ENCODE measurements at places on chromosomes 1 and 21.

GRCh38 chr1:233509526-233509925 lies 104.4 kb upstream of the KCNK1 start:
- no peak for DNase-seq

- DNase-seq: no peak
Measured at GRCh38 chr21:39670701-39671100, 58.0 kb downstream of the B3GALT5 start.

DNA sequence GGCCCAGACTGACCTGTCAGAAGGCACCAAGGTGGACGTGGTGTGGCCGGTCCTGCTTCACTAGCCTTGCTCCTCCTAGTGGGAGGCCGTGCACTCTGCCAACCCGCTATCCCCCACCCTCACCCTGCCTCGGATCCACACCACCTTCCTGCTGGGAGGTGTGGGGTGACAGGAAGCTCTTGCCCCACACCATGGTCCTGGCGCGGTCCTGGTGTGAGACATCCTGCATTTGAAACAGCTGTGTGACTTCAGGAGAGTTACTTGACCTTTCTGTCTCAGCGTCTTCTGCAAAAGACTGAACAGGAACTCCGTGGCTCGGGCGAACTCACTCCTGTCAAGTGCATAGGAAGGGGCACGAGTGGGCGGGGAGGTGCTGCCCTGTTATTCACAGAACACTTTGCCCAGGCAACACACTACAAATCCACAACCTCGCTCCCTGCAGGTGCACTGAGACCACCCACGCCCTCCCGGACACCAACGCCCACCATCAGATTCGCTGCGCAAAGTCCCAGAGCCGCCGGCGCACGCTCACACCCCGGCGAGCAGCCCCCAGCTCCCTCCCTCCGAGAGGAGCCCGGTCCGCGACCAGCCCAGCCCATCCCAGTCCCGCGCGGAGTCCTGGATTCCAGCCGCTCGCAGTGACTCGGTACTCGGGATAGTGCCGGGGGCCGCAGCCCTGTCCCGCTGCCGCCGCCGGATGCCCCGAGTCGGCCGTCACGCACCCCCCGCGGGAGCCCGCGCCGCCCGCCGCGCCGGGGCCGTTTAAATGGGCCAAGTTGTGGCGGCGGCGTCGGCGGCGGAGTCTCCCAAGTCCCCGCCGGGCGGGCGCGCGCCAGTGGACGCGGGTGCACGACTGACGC lies at the start of gene SAMD11:
TSS of gene SAMD11 (plus strand) at position 793 of the 860 bp plus-strand sequence. CDS start 509 bp downstream, outside the sequence.
- DNase-seq: peak; percentile 37

- no peak for DNase-seq
Measured at GRCh38 chr21:29430576-29430975, 131.9 kb downstream of the BACH1 start.

- no peak for DNase-seq
Measured at GRCh38 chr1:184743062-184743756, 11.4 kb downstream of the EDEM3 start.

DNA sequence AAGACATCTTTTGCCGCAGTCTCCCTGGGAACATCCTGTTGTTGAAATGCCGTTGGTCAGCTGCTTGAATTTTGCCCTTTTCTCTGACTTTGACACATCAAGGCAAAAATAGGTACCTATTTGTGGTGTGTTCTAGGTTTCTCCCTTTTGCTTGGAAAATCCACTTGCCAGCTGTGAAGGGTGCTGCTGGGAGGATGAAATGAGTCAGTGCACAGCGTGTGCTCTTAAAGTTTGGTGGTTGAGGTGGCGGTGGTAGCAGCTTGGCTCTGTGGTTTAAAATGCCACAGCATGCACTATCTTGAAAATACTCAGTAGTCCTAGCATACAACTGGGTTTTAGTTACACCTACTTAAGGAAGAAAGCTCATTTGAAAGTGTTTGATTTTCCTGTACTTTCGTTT lies 183.8 kb downstream of the DHRS3 start:
- DNase-seq: peak; percentile 32

GRCh38 chr1:2150801-2151200 lies 43.8 kb downstream of the FAAP20 start:
- no peak for DNase-seq

DNA sequence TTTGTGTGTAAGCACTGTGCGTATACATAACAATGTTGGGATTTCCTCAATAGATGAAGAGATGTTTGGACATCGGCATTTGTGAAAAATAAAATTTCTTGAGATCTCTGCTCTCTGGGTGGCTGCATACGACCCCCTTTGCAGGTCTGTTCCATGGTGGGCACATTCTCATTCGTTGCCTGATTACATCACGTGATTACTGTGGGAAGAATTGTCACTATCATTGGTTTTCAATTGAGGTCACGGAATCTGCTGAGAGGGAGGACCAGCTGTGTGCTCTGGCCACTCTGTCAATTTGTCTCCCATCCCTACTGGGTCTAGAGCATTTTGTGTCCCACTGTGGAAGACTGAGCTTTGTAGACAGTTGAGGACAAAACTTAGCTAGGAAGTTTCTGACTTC lies 81.8 kb downstream of the DISC1 start:
- no peak for DNase-seq

DNA sequence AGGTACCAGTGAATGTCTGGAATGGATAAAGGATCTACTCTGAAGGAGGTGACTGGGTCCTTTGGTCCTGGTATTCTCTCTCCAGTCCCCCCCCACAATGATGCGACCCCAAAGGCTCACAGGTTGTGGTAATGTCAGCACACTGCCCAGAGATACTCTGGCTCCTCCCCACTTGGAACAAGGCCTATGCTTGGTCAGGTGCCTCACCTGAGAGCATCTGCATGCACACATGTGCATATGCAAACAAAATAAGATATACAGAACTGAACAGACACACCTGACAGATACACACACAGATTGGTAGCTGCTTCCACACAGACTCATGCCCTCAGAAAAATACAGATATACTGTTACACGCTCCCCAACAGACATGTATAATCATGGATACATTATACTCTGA lies 33.5 kb downstream of the DMAP1 start:
- DNase-seq: no peak

DNA sequence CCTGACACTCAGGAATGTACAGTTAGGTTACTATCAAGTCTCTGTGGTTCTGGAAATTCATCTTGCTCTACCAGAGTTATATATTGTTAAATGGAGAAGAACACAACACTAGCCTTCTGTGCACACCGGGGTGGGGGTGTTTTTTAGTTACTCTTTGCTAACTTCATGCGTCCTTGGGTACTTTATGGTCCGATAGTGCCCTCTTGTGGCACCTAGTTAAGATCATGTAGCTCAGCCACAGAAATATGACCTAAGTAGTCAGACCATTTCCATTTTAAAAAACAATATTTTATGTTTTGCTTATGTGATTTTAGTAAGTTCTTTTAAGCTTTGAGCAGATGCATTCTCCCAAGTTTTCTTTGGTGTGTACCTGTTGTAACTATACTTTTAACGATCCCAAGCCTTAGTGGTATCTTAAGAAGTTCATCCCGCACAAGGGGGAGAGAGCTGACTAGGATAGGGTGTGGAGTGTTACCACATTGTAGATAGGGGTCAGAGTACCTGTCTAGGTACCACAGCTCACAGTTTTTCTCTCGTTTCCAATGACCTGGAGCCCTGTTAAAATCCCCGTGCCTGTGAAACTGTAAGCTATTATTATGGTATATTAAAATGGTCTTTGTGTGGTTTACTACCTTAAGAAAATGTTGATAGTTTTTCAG lies 20.6 kb upstream of the SH3D21 start:
- DNase-seq: peak; percentile 15

GRCh38 chr1:167453123-167453522 lies 65.2 kb downstream of the CD247 start:
- DNase-seq: no peak

DNA sequence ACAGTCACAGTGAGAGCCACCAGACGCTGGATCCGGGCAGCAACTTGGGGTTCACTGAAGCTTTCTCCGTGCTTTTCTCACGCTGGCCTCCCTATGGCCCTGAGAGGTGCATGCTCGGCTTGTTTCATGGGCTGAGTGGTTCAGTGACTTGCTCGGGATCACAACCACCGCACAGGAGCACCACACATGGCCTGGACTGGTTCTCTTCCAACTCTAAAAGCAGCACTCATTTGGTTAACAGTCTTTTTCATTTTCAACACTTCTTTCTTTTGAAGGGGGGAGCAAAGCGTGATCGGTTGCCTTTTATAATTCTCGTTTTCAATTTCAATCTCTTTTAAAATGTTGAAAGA lies 26.2 kb downstream of the UBIAD1 start:
- no peak for DNase-seq

GRCh38 chr1:39104158-39105060 lies 78.3 kb downstream of the NDUFS5 start:
- DNase-seq: no peak

- no peak for DNase-seq
Measured at GRCh38 chr1:152107031-152107983, 7.9 kb downstream of the TCHH start.

GRCh38 chr1:154911691-154912550 lies 24.6 kb downstream of the PMVK start:
- no peak for DNase-seq

GRCh38 chr21:44377922-44378645 lies 24.7 kb downstream of the TRPM2 start:
- no peak for DNase-seq

DNA sequence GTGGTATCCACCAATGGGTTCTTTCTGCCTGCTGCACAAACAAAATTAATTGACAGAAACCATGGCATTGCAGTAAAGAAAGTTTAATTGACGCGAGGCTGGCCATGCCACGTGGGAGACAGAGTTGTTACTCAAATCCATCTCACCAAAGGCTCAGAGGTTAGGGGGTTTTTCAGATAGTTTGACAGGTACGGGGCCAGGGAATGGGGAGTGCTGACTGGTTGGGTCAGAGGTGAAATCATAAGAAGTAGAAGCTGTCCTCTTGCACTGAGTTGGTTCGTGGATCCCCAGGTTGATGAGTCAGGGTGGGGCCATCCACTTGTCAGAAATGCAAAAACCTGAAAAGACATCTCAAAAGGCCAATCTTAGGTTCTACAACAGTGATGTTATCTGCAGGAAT lies 941 bp upstream of the TBCE start:
- DNase-seq: no peak

GRCh38 chr1:229579059-229579673 lies 20.7 kb upstream of the ABCB10 start:
- DNase-seq: no peak

GRCh38 chr1:162236618-162237017 lies 140.0 kb downstream of the SPATA46 start:
- DNase-seq: no peak

DNA sequence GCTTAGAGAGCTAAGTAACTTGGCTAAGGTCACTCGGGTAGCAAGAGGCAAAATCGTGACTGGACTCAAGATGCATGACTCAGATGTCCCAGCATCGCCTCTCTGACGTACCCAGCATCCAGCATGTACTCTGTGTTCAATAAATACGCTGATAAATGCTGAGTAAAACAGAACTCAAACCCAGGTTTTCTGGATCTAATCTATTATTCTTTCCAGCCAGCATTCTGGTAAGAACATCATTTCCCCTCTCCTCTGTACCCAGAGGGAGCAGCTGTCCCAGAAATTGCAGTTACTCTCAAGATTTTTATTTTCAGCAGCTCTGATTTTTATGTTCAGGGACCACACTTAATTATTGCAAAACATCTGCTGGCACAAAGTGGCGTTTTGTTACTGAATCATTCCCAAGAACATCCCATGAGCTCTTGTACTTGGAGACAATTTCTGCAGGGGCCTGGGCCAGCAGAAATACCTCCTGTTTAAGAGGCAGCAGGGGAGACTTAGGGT lies 249.0 kb downstream of the PRDM2 start:
- DNase-seq: no peak

DNA sequence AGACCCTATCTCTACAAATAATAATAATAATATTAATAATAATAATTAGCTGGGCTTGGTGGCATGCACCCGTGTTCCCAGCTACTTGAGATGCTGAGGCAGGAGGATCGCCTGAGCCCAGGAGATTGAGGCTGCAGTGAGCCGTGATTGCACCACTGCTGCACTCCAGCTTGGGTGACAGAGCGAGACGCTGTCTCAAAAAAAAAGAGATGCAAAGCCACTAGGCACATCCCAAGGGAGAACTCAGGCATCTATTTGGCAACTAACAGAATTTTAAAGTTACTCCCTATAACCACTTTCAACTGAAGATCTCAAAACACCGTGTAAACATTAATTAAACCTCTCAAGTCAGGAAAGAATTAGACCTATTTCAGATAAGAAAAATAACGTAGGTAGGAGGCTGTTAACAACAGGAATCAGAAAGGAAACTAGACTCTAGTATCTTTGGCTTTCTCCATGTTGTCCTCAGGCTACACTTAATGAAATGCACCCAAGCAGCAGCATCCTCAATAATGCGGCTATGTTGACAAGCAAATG lies 3.7 kb downstream of the RNF19B start:
- no peak for DNase-seq

GRCh38 chr21:36511484-36512220 lies 31.7 kb upstream of the CLDN14 start:
- DNase-seq: no peak

GRCh38 chr1:2554621-2555387 lies 1.4 kb upstream of the TNFRSF14 start:
- no peak for DNase-seq
